ENCODE measurements at places on chromosomes 5 and 9.

- DNase-seq: no peak
Measured at GRCh38 chr9:19036611-19037010, 3.6 kb upstream of the SAXO1 start.

DNA sequence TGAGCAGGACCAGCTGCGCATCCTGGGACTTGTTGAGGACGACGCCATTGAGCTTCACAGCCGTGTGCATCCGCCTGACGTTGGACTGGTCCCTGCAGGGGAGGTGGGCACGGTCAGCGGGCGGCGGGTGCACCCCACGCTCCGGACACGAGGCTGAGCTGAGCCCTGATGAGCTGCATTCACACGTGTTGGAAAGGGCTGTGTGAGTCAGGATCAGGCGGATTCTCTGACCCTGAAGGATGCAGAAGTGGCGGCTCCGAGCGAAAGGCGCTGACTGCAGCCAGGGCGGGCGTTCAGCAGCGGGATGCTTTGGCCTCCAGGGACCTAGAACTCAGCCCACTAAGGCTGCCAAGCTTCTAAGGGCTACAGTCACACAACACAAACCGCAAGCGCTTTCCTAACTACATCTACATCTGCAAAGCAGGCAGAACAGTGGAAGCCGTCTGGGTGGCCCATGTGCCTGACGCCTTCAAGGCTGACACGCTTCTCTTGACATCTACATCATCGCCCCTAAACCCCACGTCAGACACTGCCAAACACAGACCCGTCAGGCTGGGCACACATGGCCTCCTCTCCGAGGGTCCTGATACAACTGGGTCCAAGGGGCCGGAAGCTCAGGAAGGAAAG is 44.9 kb downstream of the NKD2 start:
- no peak for DNase-seq

GRCh38 chr5:74952406-74952805 is 86.2 kb upstream of the FAM169A start:
- no peak for DNase-seq

GRCh38 chr9:86531273-86531970 is 177.2 kb upstream of the TUT7 start:
- DNase-seq: no peak

All from stimulated activated CD4-positive, alpha-beta T cell treated with anti-CD3 and anti-CD28 coated beads, Interleukin-4, amount 100 ng/mL, for 48 hours (primary cell).